ENCODE measurements at places on chromosomes 12 and 14.

- no peak for DNase-seq
Observed at GRCh38 chr12:26058818-26059217, 66.0 kb downstream of the BHLHE41 start.

DNA sequence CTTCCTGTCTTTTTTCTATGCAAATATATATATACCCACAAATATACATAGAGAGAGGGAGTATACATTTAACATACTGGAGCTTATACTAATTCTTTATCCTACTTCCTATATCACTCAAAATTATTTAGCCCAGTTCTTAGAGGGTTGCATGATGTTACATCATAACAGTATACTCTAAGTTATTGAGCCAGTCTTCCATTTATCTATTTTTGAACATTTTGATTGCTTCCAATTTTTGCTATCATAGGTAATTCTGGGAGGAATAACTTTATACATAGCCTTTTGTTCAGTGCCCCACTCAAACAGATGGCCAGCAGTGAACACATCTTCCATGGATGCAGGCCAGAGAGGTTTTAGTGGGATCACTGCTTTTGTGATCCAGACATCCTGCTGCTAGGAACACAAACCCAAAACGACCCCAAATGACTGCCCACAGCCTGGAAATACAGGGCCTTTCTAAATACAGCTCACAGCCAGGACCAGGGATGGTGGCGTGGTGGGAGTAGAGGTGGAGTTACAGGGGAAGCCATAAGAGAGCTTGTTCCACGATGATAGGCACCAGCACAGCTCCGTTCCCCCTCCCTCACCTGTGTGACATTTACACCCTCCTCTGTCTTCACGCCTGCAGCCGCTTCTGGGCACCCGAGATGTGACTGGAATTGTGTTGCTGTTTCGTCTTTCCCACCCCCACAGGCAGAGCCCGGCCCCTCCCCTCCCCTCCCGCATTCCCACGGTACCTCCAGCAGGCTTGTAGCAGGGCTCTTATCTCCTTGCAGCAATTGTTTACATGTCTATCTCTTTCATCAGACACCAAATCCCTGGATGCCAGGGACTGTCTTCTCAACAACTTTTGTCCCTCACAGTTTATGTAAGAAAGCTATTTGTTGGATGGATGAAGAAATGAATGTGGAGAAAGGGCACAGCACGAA lies 30.7 kb upstream of the HDAC7 start:
- DNase-seq, result no peak

GRCh38 chr12:92930421-92930820 lies 1.3 kb upstream of the EEA1 start:
- no peak for DNase-seq

- peak; percentile 17 for DNase-seq
Observed at GRCh38 chr14:56138928-56139327, 20.7 kb downstream of the PELI2 start.

DNA sequence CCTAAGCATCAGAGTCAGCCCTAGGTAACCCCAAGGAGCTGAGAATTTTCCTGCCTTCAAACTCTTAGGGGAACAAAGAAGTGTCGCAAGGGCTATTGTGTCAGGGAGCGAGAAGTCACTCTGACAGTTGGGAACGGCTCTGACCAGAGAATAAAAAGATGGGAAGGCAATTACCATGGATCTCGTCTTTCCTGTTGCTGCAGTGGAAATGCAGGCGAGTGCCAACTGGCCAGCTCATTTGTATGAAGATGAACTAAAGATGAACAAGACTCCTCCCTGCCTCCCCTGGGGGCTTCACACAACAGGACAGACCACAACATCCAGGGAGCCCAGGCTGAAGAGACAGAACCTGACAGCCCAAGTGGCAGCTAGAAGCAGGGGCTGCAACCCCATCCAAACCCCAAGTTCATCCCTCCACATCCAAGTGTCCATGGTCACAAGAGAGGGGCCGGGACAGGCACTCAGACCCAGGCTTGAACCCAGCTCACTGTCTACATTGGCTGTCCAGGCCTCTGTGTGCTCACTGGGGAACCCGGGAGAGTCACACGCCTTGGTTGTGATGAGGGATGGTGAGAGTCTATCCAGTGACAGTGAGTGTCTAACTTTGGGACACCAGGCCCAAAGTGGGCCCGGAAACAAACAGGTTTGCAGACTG lies 322.4 kb downstream of the BCL11B start:
- no peak for DNase-seq

GRCh38 chr12:57741844-57742738 lies 2.7 kb upstream of the TSPAN31 start:
- no peak for DNase-seq

- no peak for DNase-seq
Observed at GRCh38 chr12:31205054-31205453, 120.9 kb downstream of the SINHCAF start.

GRCh38 chr12:8917751-8918150 lies 3.4 kb downstream of the PHC1 start:
- no peak for DNase-seq

- no peak for DNase-seq
Observed at GRCh38 chr14:104556256-104557021, 23.1 kb upstream of the C14orf180 start.
